Natural killer cell treated with Interleukin-12 subunit alpha and Interleukin-12 subunit beta and Interleukin-15 and Interleukin-18, amount 100 ng/mL, for 72 hours (primary cell): ENCODE measurements at places on chromosomes 1 and 21. TPM values are rescaled to one million over a fixed set of nuclear protein-coding genes. Genes with fewer than 3 reads are reported as not detected.

DNA sequence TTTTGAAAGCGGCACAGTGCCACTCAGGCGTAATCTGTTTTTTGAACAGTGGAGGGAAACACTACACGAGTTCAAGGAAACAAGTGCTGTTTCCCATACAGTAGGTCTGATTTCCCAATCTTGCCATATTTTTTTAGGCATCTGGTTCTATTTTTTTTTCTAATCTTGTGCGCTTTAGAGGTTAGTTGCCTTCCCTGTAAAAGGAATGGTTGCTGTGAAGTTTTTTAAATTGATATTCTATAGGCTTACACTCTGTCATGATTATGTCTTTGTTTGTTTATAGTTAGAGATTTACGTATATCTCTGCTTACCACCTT, 1.2 kb downstream of the NASP start:
- DNase-seq, result no peak

DNA sequence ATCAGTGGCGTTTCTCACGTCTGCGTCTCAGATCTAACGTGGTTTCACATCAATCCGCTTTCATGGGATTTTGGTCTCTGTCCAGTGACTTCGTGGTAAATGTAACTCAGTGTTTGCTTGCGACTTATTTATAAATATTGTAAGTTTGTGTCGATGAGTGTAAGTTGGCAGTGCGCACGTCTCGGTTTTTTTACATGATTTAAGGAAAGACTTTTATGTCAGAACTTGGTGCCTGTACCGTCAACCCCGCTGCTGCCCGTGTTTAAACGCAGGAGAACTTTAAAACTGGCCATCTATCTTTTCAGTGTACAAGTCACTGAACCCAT, 1.5 kb downstream of the B3GALT6 start:
- no peak for DNase-seq

PRELP gene
- total RNA-seq, result not detected

- DNase-seq, result peak; percentile 73
These were observed 51.8 kb upstream of the TARDBP start for GRCh38 chr1:10960411-10961299.

ZBTB8B gene
- total RNA-seq, result not detected

GRCh38 chr21:42199868-42200463, 19.0 kb upstream of the ABCG1 start:
- DNase-seq, result no peak

DNA sequence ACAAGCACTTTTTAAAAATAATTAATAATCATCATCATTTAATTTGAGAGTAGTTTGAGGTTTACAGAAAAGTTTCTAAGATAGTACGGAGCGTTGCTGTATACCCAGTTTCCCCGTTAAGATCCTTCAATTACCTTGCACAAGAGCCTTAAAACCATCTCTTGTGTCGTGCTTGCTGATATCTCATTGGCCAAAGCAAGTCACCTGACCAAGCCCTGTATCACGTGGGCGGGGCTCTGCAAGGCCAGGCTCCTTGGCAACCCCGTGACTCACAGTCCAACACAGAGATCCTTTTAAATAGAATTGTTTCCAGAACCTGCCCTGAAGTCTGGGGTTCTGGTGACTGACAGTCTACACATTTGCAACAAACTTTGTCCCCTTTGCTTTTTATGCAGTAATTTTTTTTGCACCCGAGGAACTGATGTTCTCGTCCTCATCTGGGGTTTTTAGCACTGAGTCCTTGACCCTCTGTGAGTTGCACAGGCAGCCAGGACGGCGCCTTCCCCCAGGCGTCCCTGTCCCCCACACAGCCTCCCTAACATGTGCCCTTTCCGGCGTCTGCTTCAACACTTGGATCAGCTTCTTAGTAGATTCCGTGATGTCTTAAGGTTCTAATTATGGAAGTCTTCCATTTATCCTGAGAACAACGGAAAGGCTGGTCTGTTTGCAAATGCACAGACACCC, 183.3 kb upstream of the TMEM51 start:
- no peak for DNase-seq

DNA sequence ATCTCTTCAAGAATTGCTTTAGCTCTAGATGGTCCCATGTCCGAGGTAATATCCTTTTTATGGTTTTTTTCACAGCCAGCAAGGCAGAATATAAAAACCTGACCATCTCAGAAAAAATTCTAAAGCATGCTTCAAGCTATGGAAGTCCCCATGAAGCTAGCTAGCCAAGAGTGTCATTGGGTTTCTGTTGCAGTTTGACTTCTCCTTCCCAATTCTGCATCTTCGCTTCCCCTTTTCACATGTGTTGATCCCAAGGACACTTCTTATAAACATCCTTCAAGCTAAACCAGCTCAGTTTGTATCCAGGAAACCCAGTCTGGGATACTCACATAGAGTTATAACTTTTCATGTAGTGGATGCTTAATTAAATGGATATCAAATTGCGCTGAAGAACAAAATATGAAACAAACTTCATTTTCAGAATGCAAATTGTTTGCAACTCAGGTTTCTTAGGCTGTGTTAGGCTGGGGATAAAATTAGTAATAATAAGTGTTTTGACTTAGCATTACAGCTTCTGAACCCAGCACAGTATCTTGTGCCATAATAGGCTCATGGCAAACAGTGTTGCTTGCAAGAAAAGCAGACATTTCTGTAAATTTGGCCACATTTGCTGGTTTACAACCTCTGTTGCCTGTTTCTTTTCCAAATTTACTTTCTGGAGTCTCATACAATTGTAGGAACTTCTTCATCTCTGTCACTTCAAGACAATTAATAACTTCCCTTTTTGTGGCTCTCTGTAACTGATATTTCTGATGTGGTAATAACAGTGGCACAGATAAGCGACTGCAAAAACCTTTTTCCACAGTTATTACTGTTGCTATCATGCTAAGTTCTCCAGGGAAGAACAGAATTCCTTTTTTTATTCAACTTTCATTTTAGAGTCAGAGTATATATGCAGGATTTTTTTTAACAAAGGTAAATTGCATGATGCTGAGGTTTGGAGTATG, 53.2 kb downstream of the NCAM2 start:
- no peak for DNase-seq

- DNase-seq, result no peak
These were observed 51.0 kb downstream of the MYSM1 start for GRCh38 chr1:58648842-58649241.

EXTL1 gene
- total RNA-seq, result not detected

DNA sequence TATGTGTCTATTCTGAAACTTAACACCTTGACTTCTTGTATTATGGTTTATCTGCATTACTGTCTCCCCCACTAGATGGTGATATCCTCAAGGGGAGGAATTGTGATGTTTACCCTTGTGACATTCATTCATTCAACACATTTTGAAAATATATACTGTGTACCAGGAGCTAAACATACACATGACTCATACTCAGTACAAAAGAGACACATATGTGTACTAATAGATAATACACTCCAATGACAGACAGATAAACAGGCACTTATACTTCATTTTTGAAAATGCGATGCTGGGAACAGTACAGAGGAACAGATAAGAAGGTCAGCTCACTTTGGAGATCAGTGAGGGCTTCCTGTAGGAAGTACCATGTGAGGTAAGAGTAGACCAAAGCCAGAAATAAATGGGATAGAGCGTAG, 8.9 kb upstream of the RAB3GAP2 start:
- DNase-seq, result no peak

DNA sequence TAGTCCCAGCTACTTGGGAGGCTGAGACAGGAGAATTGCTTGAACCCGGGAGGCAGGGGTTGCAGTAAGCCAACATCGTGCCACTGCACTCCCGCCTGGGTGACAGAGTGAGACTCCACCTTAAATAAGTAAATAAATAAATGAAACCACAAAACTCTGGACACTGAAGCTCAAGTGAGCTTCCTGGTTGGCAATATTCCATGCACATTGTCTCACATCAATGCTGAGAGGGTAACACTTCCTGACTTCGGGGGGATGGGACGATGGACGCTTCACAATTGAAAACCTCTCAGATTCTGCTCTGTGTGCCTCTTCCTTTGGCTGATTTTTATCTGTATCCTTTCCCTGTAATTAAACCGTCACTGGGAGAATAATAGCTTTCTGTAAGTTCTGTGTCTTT, 70.0 kb upstream of the ZNF644 start:
- no peak for DNase-seq

- no peak for DNase-seq
These were observed 37.7 kb downstream of the SYCP1 start for GRCh38 chr1:114892194-114892918.

FOXD3 gene
- total RNA-seq, result not detected

- no peak for DNase-seq
These were observed 74.6 kb downstream of the RGL1 start for GRCh38 chr1:183879494-183879893.
